Cortex of kidney (tissue), 1 donor: ENCODE measurements at places on chromosomes 1 and 21.

GRCh38 chr21:29077651-29078090 lies 4.2 kb upstream of the CCT8 start:
- DNase-seq: no peak

GRCh38 chr1:82994616-82995263 lies 1004.2 kb downstream of the TTLL7 start:
- no peak for DNase-seq

GRCh38 chr1:115425442-115425841 lies 87.4 kb upstream of the NGF start:
- no peak for DNase-seq

DNA sequence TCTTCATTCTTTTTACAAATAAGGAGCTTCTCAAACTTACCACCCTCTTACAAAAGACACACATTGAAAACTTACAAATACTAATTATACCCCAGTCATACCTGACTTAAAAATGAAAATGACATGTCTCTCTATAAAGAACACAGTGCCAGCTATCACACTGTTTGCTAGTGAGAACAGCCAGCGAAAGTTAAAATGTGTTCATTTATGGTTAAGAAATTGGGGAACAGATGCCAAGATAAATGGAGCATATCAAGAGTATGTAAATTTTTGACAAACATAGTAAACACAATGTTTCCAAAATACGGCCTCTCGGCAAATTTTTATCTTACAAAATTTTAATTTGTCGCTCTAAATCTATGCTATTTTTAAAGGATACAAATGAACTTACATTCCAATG lies 1422.9 kb downstream of the KCNT2 start:
- DNase-seq: no peak

- no peak for DNase-seq
Measured at GRCh38 chr1:38941527-38942019, at the start of gene RHBDL2. TSS of gene RHBDL2 (minus strand) at chr1:38941830. CDS start at chr1:38919212, 22,618 bp downstream.

GRCh38 chr1:233010146-233010545 lies 59.7 kb downstream of the NTPCR start:
- DNase-seq: no peak

GRCh38 chr1:48227165-48228013 lies 4.9 kb downstream of the SLC5A9 start:
- no peak for DNase-seq

- DNase-seq: no peak
Measured at GRCh38 chr1:203084588-203085527, 954 bp downstream of the MYOG start.

DNA sequence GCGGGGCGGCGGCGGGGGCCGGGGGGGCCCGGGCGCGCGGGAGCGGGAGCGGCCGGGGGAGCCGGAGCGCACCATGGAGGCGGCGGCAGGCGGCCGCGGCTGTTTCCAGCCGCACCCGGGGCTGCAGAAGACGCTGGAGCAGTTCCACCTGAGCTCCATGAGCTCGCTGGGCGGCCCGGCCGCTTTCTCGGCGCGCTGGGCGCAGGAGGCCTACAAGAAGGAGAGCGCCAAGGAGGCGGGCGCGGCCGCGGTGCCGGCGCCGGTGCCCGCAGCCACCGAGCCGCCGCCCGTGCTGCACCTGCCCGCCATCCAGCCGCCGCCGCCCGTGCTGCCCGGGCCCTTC lies 546 bp downstream of the SKI start:
- no peak for DNase-seq

DNA sequence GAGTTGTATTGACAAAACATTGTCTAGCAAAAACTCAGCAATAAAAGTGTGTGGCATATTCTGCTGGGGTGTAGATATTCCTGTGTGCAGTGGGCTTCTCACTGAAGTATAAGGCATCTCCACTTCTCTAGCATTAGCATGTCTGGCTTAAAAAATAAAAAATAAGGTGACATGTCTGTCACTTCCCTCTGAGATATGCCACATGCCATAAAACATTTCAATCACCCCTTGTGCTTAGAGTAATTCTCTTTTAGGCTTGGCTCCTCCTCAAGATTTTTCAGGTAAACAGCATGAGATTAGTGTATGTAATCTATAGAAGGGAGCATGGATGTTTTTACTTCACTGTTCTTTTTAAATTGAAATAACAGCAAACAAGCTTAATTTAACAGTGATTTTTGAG lies 194.4 kb upstream of the SNX7 start:
- no peak for DNase-seq

- DNase-seq: no peak
Measured at GRCh38 chr21:34807881-34808568, 139.2 kb downstream of the CLIC6 start.

DNA sequence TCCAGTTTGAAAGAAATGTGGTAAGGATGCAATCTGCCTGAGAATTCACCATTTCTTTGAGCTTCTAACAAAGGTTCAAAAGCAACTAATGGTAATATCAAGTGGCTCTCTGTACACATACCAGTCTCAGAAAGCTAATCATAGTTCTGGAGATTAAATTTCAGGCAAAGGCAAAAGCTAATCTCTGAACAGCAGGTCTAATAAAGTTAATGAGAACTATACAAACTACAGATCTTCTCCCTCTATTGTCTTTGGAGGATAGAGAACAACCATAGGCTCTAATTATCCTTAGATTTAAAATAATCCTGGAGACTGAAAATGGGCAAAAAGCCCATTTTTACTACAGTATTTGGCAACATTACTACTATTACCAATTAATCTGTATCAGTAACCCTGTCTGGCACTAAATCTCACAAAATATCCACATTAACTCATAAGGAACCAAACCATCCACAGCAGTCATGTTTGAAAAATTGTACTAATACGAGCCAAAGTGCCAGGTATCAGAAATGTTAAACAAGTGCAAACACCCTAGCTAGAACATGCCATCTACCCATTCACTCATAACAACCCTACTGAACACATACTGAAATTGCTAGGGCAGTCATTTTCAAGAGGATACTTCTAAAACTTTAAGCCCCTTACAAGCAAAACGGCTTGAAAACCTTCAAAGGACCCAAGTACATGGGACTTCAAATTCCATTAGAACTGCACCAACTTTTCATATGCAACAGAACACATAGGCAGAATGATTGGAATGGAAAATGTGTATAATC lies 4.8 kb downstream of the DIPK1A start:
- DNase-seq: no peak

- DNase-seq: no peak
Measured at GRCh38 chr1:248822148-248823032, 3.3 kb downstream of the SH3BP5L start.

DNA sequence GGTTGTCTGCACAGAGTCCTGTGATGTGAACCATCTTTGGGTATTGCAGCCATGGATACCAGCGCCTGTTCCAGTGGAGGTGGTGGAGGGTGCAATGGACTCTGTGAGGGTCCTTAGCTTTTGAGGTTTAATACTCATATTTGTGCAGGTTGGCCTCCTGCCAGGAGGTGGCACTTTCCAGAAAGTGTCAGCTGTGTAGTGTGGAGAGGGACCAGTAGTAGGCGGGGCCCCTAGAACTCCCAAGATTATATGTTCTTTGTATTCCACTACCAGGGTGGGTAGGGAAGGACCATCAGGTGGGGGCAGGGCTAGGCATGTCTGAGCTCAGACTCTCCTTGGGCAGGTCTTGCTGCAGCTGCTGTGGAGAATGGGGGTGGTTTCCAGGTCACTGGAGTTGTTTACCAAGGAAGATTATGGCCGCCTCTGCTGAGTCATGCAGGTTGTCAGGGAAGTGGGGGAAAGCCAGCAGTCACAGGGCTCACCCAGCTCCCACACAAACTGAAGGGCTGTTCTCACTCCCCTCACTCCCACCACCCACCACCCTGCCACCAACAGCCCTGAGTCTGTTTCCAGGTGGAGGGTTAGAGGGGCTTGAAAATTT lies 31.2 kb upstream of the ZNF678 start:
- DNase-seq: no peak

GRCh38 chr1:179295164-179295755 lies 1.7 kb downstream of the SOAT1 start:
- no peak for DNase-seq

DNA sequence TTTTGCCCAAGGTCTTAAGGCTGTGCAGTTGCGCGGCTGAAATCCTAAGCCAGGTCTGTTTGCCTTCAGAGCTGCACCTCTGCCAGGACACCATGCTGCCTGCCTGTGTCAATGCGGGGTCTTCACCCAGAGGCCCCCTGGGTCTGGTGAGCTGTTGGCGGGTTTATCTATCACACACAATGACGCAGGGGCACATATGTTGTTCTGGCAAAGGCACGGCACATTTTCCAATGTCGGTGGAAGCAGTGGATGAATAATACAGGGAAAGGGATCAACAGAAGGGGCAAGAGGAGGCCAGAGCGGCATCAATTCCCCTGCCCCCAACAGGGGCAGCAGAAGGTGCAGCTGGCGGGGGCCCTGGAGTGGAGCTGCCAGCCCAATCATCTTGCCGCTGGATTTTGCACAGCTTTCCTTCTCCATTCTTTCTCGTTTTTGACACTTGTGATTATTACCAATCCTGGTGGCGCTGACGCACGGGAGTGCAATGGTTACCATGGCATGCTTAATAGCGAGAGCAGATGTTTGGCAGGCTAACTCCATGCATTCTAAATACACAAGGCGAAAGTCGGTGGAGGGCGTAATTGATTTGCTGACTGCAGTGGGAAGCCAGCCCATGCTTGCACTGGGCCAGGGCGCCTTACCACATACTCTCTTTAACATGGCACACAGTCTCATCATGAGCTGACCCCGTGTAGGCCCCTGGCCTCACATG lies 45.8 kb upstream of the CYP2J2 start:
- no peak for DNase-seq

DNA sequence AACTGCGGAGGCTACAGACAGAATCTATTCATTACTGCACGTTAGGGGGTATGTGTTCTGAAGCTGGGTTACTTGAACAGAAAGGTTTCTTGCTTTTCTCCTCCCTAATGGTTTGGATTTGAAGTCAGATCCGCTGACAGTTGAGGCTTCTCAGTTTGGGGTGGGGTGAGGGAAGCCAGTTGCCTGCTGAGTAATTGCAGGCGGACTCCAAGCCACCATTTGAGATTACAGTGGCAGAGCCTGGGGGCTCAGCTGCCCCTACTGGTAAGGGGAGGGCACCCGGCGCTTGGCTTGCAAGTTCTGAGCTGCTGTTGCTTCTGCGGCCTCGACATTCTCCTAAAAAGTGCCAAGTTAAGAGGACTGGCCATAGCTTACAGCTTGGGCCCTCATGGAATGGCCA lies 2.0 kb downstream of the GRHL3 start:
- DNase-seq: no peak

DNA sequence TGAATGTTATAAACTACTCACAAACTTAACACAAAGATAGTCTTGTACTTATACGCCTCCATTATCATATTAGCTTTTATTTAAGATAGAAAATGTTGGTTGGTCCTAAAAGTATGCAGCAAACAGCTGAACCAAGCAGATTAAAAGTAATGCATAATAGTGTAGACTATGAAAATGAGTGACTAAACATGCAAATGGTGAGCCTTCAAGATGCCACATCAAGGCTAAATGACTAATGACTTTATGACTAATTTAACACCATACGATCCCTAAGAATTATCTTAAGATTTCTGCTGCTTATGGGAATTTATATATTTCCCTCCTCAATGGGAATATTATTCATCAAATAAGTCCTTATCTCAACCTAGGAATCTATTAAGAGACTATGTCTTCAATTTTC lies 4.6 kb downstream of the GPATCH2 start:
- no peak for DNase-seq

DNA sequence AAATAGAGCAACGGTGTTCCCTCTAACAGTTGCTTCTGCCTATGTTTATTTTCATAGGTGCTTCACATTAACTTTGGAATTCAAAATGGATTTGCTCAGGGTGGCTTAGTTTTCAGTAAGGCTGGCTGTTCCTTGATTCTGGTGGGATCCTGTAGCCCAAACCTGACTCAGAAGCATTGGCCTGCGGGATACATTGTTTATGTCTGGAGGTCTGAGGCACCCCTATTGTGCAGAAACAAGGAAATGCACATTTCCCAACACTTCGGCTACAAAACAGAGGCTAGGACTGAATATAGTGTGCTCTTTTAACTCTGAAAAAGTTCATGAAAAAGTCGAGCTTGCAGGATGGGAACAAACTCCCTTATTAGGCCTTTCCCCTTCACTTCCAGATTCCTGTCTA lies 133.8 kb upstream of the F3 start:
- DNase-seq: no peak

- DNase-seq: no peak
Measured at GRCh38 chr1:198186916-198187580, 30.2 kb downstream of the NEK7 start.

GRCh38 chr1:34360574-34360973 lies 183.9 kb downstream of the C1orf94 start:
- DNase-seq: no peak

DNA sequence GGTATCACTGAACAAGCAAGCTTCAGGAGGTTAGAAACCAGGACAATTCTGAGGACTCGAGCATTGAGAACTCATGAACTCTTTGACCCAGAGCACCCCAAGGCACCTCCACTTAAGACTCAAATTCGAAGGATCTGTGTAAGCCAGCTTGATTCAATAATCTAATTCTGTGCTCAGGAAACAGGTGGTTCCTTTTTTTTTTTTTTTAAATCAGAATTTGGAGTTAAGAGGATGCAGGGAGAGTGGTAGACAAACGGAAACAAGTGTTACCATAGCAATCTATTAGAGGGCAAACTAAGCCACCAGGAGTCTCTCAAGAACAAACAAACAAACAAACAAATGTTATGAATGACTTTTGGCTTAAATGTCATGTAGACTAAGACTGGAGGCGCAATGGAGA lies 53.8 kb upstream of the DPH5 start:
- no peak for DNase-seq

GRCh38 chr21:34838956-34839820 lies 170.4 kb downstream of the CLIC6 start:
- DNase-seq: no peak

GRCh38 chr1:222250376-222250775 lies 297.5 kb downstream of the HHIPL2 start:
- DNase-seq: no peak

DNA sequence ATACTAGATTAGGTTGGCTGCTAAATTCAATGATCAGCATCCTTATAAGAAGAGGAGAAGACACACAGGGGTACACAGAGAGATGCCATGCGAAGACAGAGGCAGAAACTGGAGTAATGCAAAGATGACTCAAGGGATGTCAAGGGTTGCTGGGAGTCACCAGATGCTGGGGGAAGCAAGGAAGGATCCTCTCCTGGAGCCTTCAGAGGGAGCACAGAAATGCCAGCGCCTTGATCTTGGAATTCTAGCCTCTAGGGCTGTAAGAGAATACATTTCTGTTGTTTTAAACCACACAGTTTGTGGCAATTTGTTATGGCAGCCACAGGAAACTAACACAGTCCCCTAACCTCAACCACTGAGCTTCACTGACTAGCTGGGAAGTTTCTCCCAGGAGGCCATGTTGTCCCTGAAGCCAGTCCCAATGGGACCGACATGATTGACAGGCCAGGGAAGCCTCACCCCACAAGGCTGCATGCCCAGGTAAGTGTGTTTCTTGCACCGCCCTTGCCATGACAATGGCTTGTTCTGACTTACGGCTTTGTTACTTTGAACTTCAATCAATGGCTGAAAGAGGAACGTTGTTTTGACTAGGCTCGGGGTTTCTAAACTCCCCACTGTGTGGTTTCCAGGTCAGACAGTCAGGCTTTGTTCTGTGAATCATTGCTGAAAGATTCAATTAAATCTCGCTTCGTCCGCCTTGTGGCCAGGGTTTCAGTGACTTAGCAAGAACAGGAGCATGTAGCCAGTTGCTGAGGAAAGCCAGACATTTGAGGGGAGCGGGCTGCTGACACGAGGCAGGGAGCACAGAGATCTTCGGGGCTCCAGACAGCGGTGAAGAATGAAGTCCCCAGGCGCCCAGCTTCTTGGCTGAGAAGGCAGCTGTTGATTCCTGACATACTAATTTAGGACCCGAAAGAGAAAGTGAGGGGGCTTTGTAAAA lies 62.3 kb downstream of the RUNX1 start:
- DNase-seq: no peak

- no peak for DNase-seq
Measured at GRCh38 chr1:151898519-151898991, 10.8 kb downstream of the THEM4 start.
